ENCODE measurements at places on chromosomes 11 and 22.

DNA sequence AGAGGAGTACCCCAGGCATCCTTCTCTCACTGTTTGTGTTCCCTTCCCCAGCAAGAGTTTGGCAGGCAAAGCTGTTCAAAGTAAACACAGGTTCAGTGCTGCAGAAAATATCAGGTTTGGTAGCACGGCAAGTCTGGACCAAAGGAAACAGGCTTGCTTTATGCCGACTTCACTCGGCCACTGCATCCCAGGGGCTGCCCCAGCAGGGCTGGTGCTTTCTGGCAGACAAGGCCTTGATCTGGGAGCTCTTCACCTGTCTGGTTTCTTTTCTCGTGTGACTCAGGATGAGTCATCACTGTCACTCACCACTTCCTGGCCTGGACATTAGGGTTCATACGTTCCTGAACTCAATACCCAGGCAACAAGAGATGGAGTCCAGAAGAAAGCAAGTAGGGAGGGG lies 52.6 kb upstream of the NAV2 start:
- no peak for DNase-seq

DNA sequence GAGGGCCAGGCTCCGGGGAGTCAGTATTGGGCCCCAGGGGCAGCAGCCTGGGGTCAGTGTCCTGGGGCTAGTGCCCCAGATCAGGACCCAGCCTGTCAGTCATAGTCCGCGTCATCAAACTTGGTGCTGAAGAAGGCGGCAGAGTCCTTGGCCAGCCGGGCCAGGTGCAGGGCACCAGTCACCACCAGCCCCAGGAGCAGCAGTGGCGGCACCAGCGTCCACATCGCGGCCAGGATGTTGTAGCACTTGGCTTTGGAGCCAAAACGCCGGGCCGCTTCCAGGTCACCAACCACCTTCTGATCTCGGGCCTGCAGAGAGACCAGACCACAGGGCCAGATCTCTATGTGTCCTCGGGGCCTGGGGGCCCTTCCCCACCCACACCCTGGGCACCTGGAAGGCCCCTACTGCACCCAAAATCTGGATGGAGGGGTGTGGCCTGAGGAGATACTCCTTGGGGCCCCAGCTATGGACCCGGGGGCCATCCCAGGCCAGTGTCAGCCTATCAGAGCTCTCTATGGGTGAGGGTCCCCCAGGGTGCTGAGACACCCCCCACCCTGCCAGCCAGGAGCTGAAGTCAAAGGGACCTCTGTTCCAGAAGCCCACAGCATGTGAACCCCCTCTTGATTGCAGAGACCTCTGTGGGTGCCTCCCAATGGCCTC lies 790 bp downstream of the IFITM5 start:
- no peak for DNase-seq

- DNase-seq = no peak
These were observed 25.3 kb downstream of the OTOG start for GRCh38 chr11:17572359-17572690.

DNA sequence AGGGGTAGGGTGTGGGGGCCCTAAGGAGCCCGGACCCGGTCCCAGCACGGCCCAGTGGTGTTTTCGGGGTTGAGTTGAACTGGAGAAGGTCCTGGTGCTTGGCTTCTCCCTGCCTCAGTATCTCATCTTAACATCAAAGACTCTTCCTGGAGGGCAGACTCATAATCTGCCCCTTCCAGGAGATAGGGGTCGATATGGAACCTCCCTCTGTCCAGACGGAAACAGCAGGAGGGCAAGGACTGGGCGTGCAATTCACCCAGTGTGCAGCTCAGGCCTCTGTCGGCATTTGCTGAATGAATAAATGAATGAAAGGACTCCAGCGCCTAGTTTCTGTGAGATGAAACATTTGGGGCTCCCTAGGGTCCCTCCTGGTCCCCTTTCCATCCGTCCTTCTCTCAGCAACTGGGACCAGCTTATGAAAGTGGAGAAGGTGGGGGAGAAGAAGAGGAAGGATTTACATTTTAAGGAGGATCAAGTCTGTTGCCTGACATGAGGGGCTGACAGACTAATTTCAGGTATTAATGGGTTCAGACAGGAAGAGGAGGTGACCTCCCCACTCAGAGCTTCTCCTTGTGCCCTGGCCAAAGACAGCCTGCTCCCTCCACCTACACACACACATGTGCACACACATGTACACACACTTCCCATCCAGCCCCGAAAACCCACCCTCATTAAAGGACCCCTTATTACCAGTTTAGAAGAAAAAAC lies 1.1 kb upstream of the SHISA8 start:
- no peak for DNase-seq

GRCh38 chr11:68974421-68975194 lies 6.2 kb downstream of the MRGPRD start:
- no peak for DNase-seq

DNA sequence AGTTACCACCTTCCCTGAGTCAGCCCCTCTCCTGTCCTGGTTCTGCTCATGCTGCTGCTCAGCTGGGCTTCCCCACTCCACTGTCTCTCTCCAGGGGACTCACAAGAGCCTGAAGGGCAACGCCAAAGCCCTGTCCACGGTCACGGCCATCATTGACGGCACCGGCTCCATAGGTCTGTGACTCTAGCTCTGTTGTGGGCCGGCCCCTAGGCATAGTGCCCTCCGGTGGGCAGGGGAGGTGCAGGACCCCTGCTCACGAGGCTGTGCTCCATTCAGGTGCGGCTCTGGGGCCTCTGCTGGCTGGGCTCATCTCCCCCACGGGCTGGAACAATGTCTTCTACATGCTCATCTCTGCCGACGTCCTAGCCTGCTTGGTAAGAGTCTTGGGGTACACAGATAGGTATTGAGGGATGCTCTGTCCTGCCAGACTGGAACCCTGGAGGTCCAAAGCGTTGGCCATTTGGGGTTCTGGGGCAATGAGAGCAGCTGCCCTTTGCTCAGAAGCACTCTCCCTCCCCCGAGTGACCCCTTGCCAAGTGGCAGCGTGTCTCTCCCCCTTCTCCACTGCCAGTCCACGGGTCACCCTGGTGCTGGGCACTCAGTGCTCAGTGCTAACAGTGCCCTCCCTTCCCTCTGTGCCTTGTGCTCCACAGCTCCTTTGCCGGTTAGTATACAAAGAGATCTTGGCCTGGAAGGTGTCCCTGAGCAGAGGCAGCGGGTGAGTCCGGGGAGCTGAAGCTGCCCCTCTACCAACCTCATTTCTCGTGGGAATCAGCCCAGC lies 22.4 kb downstream of the SLC37A2 start:
- no peak for DNase-seq

- DNase-seq = no peak
These were observed 37.3 kb downstream of the OR10A6 start for GRCh38 chr11:7893796-7894195.

- no peak for DNase-seq
These were observed 7.3 kb downstream of the C11orf97 start for GRCh38 chr11:94519478-94520084.

GRCh38 chr22:38345782-38346181 lies 28.5 kb upstream of the CSNK1E start:
- no peak for DNase-seq

- DNase-seq = no peak
These were observed 28.0 kb downstream of the MYEOV start for GRCh38 chr11:69321877-69322361.

GRCh38 chr11:14676068-14676467 lies 32.5 kb downstream of the PDE3B start:
- DNase-seq = no peak

- DNase-seq = no peak
These were observed 11.7 kb upstream of the SOX10 start for GRCh38 chr22:37996079-37996478.

GRCh38 chr11:17161515-17161914 lies 46.3 kb downstream of the PIK3C2A start:
- no peak for DNase-seq

GRCh38 chr11:3641701-3642070 lies at the start of gene ART5:
Gene ART5 (minus strand): TSS chr11:3641992. CDS start chr11:3641862, 130 bp downstream.
- no peak for DNase-seq

- DNase-seq = no peak
These were observed 31.4 kb upstream of the BRSK2 start for GRCh38 chr11:1358286-1358685.

DNA sequence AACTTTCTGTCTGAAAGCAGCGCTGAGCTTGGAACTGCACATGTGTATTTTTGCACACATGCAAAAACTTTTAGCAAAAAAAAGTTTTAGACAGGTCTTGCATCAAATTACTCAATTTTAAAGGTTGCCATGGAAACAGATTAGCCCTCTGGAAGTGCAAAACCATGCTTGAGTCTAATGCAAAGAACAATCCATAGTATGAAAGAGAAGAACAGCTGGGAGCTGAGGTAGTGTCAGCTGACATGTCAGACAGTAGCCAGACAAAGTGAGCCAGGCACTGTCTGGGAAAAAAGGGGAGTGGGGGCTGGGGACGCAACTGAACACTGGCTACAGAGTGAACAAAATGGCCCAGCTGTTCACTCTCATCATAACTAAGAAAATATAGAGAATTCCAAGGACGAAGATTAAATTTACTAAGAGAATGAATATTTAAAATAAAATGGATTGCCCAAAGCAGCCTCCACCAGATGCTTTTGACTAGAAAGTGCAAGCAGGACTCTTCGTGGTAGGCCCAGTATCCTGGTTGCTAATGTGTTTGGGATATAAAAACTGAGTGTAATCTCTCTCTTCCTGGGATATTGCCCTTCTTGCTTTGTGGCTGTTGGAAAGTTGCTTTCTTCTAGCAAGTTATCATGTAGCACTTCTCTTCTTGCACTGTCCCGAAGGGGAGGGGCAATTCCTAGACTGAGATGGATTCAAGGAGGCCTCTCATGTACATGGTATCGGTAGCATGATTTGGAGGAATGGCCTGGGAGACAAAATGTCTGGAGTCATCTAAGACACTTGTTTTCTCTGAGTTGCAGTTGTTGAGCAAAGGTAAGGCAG lies 434.1 kb upstream of the FAT3 start:
- no peak for DNase-seq

DNA sequence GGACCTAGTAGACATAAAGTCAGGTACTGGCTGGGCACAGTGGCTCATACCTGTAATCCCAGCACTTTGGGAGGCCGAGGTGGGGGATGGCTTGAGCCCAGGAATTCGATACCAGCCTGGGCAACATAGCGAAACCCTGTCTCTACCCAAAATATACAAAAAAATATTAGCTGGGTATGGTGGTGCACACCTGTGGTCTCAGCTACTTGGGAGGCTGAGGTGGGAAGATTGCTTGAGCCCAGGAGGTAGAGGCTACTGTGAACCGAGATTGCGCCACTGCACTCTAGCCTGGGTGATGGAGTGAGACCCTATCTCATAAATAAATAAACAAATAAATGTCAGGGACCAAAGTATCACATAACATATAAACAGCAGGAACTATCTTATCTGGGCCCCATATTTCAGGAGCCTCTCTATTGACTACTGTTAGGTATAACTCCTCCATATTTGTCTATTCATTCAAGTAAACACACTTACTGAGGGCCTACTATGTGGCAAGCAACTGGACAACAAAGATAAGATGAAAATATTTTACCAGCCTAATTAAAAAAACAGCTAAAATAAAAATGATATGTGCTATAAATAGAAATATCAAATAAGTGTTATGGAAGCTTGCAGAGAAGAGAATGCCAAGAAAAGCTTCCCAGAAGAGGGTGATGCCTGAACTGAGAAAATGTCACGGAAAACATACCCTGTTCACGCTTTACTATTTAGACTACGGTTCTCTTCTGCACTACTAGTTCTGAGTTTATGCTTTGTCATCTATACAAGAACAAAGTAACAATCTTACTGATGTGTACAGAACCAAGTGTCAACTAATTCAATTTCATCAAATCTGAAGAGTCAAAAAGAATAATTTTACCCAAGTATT lies 2.0 kb downstream of the NUP98 start:
- DNase-seq = no peak

DNA sequence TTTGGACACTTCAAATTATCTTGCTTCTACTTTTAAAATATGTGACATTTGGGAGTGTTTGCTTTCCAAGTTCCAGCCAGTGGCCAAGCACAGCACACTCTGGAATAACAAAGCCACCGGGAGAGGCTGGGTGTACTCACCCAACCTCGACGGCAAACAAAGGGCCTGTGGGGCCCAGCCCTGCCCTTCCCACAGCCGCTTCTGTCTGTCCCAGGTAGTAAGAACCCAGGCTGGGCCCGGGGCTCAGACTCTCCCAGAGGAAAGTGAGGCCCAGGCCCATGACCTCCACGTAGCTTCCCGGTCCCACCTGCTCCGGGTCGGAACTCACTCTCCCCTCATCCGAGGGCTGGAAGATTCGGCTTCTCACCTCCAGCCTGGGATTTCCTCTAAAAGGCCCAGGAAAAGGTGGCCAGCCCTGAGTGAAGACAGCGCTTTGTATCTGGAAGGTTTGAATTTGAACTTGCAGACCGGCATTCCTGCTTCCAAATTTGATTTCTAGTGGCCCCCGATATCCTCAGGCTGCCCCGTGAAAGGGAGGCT lies 93.5 kb downstream of the CELSR1 start:
- no peak for DNase-seq

DNA sequence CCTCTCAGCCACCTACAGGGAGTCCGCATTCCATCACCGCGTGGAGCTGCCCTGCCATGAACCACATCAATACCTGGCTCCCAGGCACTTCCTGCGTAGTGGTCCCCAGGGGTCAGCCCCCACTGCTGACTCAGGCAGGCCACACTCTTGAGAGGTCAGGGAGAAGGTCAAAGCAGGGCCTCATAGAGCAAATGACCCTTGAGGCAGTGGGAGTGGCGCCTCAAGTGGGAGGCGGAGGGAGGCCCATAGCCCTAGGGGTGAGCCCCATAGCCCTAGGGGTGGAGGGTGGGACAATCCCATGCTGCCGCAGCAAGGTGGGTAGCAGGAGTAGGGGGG lies 5.0 kb downstream of the PRDX5 start:
- no peak for DNase-seq

DNA sequence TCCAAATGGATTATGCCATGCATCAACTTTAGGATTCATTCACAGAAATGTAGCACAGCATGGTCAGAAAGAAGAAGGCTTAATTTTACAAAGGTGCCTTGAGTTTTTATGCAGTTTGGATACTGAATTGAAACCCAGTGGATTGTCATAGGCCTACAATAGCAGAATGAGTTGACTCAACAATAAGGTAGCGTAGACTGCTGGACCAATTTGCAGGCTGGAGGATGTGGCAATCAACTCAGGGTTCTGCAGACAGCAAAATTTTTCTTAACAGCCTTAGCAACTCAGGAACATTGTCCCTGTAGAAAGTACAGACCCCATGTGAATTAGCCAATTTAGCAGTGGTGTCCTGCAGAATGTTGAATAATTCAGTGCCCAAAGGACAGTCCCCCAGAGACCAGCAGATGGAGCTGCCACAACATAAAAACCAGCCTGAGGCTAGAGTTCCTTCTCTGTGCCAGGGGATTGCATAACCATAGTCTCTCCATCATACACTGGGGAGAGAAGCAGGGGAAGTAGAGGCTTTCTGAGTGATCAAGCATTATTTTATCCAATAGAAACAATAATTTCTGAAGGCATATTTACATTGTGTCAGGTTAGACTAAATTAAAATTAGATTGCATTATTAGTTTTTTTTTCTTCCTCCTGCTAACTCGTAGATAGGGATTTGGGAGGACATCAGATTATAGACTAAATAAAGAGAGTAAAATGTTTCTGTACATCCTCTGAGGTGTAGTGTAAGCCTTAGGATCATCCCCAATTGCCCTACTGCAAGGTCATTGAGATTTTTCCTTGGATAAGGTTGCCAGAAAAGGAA lies 20.3 kb upstream of the MRPL17 start:
- peak; percentile 17 for DNase-seq

- no peak for DNase-seq
These were observed 165.1 kb upstream of the NCAM1 start for GRCh38 chr11:112795911-112796649.

All from SIG-M5 (cell line).